ENCODE measurements at places on chromosomes 11 and 22.

- no peak for DNase-seq
Observed at GRCh38 chr22:50010676-50011446, 1.7 kb downstream of the IL17REL start.

DNA sequence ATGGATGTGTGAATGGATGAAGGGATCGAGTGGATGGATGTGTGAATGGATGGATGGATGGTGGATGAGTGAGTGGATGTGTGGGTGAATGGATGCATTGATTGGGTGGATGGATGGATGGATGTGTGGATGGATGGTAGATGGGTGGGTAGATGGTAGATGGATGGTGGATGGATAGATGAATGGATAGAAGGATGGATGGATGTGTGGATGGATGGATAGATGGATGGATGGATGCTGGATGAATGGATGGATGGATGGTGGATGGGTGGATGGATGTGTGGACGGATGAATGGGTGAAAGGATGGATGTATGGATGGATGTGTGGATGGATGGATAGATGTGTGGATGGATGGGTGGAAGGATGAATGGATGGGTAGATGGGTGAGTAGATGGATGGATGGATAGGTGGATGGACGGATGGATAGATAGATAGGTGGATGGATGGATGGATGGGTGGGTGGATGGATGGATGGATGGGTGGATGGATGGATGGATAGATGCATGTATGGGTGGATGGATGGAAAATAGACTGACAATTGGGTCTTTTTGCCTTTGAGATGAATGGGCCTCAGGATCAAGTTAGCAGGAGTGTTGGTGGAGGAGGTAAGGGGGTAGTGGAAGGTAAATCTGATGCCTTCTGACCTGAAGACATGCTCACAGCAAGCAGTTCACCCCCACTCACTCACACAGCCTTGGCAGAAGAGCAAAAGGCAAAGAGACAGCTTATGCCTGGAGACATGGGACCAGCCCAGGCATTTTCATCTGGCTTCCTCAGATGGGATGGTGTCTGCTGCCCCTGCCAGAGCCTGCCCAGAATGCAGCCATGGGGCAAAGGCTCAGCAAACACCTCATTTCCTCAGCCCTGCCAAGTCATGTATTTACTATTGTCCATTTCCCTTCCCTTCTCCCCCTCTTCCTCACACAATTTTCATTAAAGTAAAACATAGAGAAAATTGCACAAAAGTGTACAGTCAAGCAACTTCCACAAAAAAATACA lies 8.0 kb upstream of the FADD start:
- no peak for DNase-seq

DNA sequence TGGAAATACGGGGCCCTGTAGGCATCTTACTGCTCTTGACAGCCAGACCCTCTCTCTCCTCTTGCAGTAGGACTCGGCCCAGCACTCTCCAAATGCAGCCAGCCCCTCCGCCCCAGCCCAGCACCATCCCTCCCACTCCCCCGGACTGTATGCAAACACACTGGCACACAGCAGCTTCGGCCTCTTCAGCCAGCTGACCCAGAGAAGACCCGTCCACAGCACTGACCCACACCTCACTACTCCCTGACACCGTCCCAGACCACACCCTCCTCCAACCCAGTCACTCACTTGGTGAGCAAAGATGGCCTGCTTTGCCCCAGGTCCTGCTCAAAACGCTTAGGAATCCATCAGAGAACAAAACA lies 164.6 kb downstream of the IGLL1 start:
- no peak for DNase-seq

DNA sequence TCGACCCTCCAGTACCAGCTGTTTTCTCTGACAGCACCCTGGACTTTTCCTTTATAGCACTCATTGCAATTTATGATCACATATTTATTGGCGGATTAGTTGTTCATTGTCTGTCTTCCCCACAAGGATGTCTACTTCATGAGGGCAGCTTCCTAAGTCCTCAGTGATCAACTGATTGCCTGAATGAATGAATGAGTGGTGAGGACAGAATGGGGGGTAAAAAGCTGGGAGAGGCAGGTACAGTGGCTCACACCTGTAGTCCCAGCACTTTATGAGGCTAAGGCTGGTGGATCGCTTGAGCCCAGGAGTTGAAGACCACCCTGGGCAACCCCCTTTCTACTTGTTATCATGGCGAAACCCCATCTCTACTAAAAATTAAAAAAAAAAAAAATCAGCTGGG lies 11.1 kb upstream of the SOX10 start:
- no peak for DNase-seq

GRCh38 chr11:93740730-93741093 lies 583 bp downstream of the TAF1D start:
- DNase-seq = peak; percentile 64

DNA sequence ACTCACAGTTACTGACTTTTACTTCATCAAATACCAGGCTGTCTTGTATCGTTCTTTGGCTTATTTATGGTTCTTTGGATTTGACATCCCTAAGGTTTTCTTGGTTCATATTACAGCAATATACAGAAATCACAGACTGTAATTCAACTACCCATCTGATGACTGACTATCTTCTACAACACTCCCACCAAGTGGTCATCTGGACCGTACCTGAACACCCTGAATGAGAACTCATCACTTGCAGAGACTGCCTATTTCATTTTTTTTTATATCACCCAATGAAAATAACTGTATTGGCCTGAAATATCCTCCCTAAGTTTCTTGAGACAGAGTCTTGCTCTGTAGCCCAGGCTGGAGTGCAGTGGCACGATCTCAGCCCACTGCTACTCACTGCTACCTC lies 9.5 kb upstream of the UPB1 start:
- DNase-seq = no peak

- no peak for DNase-seq
Observed at GRCh38 chr11:111363985-111364384, 15.1 kb downstream of the POU2AF1 start.

- no peak for DNase-seq
Observed at GRCh38 chr22:39941601-39942000, 18.6 kb upstream of the TMA7B start.

DNA sequence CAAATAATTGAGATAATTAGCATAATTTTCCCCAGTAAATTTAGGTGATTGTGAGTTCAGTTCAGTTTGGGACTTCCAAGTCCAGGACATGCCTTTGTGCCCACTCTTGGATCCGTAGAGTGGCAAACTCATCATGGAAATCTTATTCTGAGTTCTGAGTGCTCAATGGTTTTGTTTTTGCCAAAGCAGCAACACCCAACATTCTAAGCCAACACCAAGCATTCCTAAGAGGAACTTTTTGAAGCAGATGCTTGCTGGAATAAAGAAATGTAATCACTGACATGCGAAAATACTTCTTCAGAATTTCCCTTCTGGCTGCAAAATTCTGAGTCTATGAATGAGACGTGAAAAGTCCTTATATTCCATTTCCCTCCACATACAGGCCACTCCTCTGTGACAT lies 10.4 kb downstream of the MMP27 start:
- DNase-seq = no peak

DNA sequence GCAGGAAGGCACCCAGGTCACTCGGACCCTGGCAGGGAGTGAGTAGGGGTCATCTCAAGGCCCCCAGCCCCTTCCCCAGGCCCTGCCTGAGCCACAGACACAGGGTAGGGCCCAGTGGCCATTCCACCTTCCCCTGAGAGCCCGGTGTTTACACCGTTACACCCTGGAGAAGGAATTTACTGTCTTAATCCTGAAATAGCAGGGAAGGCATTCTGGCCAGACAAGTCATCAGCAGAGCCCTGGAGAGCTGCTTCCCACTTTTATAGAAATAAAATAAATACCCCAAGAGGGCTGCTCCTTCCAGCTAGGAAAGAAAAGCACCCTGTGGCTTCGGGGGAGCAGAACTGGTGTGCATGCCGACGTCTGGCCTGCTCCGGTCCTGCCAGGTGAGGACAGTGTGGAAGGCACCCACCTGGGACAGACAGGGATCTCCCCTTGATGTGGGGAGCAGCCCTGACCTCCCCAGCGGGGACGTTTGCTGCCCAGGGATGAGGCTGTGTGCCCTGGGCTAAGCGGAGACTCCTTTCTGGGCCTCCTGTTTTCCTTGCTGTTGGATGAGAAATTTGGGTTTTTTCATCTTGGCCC lies 180.0 kb downstream of the MN1 start:
- DNase-seq = no peak

- peak; percentile 65 for DNase-seq
Observed at GRCh38 chr11:126440792-126441514, 85.5 kb downstream of the ST3GAL4 start.

GRCh38 chr22:45966895-45967365 lies 10.0 kb downstream of the WNT7B start:
- no peak for DNase-seq

DNA sequence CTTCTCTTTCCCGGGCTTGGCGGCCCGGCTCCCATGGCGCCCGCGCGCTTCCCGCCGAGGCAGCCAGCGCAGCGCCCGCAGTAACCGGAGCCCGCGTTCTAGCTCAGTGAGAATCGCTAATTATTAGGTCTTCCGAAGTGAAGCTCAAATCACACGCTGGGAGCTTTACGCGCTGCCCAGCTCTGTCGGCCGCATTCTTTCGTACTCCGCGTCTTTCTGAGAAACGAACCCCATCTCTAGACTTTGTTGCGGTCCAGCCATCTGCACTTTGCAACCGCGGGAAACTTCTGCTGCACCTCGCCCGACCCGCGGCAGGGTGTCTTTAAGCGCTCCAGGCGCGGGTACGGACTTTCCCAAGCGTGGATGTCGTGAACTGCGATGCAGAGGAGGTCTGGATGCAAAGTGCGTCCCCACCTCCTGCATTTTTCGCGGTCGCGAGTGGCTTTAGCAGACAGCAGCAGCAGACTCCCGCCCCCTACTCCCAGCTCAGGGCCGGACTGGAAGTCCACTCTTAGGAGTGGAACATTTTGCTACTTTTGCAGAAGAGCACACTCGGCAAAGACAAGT lies 6.0 kb upstream of the PAX6 start:
- no peak for DNase-seq

- DNase-seq = no peak
Observed at GRCh38 chr22:21855676-21856075, 11.8 kb downstream of the MAPK1 start.

GRCh38 chr22:19201869-19202798 lies 23.6 kb upstream of the SLC25A1 start:
- no peak for DNase-seq

- DNase-seq = peak; percentile 100
Observed at GRCh38 chr11:65420979-65421793, 1.4 kb upstream of the NEAT1 start.
